ENCODE measurements at places on chromosomes 2 and 18.

- no peak for DNase-seq
Observed at GRCh38 chr2:158923180-158923594, 45.3 kb upstream of the TANC1 start.

DNA sequence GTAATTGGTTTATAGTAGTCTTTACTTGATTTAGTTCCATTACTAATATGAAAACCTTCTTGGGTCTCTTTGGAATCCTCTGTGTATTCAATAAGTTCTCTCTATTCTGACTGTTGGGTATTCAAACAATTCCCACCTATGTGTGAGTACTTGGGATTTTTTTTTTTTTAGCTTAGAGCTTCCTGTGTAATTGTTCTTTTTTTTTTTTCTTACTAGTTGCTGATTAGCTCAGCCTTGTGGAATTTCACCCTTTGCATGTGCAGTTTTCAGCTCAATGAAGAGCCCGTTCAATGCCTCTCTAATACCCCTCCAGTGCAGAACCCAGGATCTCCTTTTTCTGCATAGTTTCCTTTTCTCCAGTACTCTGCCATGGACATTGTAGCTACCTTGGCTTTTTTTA lies 339.1 kb upstream of the GALNT5 start:
- no peak for DNase-seq

DNA sequence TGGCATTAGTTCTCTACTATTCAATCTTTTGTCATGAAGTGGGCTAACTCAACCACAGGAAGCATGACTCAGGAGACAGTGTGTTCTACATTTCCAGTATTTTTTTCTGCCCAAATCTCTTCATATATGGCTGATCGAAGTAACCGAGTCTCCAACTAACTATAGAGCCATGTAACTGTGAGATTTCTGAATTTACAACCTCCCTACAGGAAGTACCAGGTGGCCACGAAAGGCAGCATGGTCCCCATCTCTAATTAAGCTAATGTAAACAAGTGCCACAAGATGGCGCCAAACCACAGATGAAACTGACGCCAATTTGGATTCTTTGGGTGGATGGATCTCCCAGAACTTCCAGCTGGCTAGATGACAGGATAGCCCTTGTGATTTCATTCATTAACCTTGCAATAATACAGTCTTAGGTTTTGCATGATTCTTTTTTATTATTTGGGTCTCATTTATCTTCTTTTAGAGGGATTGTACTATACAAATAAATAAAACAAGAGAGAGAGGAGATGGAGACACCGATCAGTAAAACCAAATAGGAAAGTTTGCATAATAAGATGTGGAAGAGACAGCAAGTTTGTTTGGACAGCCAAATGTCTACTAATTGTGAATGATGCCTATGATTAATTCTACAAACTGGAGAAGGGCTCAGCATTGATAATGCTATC lies 18.3 kb upstream of the ARHGAP15 start:
- DNase-seq: peak; percentile 54

DNA sequence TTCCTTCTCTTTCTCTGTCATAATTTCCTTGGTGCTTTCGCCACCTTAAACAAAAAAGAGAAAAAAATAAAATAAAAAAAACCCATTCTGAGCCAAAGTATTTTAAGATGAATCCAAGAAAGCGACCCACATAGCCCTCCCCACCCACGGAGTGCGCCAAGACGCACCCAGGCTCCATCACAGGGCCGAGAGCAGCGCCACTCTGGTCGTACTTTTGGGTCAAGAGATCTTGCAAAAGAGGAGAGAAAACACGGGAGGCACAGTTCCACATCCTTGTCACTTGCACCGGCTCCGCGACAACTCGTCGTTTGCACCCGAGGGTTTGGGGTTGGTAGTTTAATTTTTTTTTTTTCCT lies 1.8 kb upstream of the SP9 start:
- no peak for DNase-seq

DNA sequence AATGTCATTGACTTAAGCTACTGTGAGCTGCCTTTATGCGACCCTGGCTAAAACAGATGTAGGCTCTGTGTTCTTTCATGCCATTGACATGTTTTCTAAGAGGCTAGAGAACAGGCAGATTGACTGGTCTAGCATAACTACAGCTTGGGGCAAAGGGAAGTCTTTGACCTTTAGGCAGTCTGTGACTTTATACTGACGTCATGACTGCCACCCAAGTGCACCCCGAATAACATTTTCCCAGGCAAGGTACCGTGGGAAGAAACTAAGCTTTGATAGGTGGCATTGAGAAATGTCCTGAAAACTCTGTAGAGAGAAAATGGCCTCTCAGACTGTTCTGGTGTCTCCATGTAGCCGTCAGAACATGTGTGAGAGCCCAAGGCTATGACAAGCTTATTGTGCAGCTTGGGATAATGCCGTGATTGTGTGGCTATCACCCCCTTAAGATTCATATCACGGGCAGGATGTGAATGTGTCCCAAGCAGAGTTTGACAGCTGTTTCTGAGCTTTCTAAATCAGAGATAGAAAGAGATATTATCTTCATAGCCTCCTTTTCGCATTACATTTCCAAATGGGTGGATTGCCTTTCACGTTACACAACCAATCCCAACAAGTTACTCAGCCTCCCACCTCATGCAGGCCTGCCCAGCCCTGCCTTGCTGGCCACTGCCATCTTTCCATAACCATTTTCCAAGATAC lies 672.2 kb upstream of the ACVR2A start:
- DNase-seq: no peak

- DNase-seq: no peak
Observed at GRCh38 chr2:222000326-222000725, 298.5 kb downstream of the PAX3 start.

- no peak for DNase-seq
Observed at GRCh38 chr2:217645896-217646295, 356.9 kb downstream of the TNS1 start.

DNA sequence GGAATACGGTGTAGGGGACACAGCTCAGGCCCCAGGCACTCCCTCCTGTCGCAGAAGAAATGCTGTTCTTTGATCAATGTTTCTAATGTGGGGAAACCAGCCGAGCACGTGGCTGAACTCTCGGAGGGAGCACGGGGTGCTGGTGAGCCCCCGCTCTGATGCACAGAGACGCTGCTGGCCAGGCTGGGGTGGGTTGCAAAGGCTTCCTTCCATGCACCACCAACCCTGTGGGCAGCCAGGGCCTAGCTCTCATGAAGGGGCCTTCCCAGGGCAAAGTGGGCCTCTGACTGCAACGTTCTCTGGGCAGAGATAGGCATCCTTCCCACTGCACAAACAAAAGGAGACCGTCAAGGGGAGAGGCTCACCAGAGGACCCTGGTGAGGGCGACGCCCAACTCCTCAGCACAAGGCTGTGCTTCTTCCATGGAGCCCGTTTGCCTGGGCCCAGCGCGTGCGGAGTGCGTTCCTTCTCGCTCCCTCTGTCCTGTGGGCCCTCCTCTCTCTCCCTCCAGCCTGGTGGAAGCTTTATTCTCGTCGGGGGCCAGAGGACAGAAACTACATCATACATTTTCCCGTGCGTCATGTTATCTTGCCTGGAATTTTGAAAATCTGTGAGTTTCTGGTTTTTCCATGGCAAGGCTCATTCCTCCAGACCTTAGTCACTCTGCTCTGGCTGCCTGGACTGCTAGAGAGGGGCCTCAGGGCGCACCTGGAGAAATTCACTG lies 61.1 kb upstream of the SP3 start:
- no peak for DNase-seq

- no peak for DNase-seq
Observed at GRCh38 chr2:133287709-133288108, 280.6 kb downstream of the NCKAP5 start.

- no peak for DNase-seq
Observed at GRCh38 chr2:72623481-72623880, 202.4 kb downstream of the EXOC6B start.
